ENCODE measurements at places on chromosomes 13 and 19. TPM values are rescaled to one million over a fixed set of nuclear protein-coding genes. Genes with fewer than 3 reads are reported as not detected.

The TRMT1 gene
- total RNA-seq, result 46.2 TPM

- peak; percentile 88 for DNase-seq
Observed at GRCh38 chr19:13849991-13850909, 26.7 kb upstream of the NANOS3 start.

The ZNF177 gene
- not detected for total RNA-seq

The TPRX2 gene
- total RNA-seq, result not detected

DNA sequence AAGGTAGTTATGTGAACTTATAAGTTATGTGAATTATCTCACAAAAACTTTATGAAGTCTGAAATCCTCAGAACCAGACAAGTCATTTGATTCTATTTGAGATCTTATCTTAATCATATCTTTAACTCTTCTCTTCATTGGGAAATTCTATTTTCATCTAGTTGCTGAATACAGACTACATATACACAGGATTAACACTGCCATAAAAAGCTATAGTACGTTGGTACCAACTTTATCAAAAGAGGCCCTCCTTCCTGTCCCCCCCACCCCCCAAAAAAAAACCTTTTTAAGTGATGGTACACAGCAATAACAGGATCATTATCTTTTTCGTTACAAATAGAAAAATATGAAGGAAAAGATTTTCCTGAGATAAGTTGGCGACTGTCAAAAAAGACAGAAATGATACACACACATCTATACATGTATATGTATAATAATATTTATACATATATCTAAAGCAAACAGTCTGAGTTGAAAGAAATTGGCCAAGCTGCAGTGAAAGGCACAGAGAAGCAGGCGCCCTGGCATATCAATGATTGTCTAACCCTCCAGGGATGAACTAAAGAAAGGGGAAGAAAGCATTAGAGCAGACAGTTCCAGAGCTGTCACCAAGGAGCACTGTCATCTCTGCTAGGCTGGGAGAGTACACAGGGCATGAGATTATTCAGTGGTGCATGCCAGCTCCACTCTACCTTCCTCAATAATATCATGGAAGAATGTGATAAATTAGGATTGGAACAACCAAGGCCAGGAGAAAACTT is 116.7 kb downstream of the KLF12 start:
- DNase-seq, result no peak

- no peak for DNase-seq
Observed at GRCh38 chr13:55001881-55002280, 1973.3 kb downstream of the OLFM4 start.

DNA sequence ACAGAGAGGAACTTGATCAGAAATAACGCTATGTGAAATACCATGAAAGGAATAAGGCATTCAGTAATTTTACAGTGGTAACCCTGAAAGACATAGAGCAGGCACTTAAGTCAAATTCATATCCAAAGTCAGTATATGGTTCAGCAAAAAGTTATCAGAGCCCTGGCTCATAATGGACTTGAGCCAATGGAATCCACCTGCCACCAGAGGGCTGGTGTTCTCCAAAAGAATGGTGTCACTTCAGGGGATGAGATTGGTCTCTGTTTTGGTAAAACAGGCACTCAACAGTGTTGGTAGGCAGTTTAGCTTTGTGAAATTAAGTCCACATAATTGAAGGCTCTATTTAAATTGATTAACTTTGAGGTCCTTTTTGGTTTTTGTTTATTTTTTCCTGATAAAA is 93.9 kb downstream of the LIG4 start:
- DNase-seq, result no peak

GRCh38 chr19:42606660-42607351 is 12.1 kb upstream of the CEACAM8 start:
- DNase-seq, result no peak

The ZNF285 gene
- total RNA-seq, result 0.56 TPM

- DNase-seq, result no peak
Observed at GRCh38 chr19:17751912-17752273, 616 bp downstream of the FCHO1 start.

DNA sequence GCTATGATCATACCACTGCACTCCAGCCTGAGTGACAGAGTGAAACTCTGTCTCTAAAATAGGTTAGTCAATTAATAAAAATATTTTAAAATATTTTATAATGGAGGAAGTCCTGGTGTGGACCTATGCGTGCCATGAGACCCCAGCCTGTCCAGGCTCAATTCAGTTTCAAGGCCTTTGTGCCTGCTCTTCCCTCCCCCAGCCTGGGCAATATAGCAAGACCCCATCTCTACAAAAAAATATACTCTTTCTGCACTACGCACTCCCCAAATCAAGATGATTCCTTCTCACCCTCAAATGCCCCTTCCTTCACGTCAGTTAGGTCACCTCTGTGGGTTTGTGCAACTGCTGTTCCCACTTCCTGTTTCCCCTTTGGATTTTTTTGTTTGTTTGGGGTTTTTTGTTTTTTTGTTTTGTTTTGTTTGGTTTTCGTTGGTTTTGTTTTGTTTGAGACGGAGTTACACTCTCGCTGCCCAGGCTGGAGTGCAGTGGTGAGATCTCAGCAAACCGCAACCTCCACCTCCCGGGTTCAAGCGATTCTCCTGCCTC is 1.4 kb upstream of the HSH2D start:
- DNase-seq, result no peak

The ZNF829 gene
- total RNA-seq, result 4.2 TPM

DNA sequence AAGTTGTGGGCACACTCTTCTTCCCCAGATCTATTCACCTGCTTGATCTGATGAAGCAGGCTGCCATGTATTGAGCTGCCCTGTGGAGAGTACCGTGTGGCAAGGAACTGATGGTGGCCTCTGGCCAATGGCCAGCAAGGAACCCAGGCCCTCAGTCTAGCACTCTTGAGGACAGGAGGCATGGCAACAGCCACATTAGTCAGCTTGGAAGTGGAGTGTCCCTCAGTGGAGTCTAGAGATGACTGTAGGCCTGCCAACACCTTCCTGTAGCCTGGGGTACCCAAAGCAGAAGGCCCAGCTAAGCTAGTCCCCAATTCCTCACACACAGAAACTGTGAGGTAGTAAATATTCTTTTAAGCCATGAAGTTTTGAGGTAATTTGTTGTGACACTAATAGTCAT is 412.5 kb downstream of the DACH1 start:
- no peak for DNase-seq

All from suprapubic skin (tissue), 4 donors.